Choroid plexus epithelial cell (primary cell): ENCODE measurements at places on chromosomes 6 and 20.
A peak's percentile ranks its signal among the peaks of the same experiment; 100 is the strongest.

GRCh38 chr6:68043122-68043398 is 592.0 kb upstream of the ADGRB3 start:
- no peak for DNase-seq

DNA sequence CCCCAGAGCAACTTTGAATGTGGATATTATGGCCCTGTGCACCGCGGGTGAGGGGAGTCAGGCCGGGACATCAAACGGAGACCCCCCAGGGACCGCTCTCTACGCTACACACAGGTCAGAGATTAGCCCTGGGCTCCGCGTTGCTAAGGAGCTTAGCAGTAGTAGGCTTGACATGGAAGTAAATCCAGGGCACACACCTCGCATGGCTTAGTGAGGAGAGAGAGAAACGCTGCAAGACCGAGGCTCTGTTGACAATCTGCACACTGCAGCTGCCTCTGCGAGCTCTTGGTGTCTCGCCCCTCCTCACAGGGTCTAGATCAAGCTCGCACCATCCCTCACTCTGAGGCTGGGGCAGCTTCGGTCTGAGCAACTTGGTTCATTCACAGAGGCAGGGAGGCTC is 116.1 kb upstream of the CDH4 start:
- no peak for DNase-seq

GRCh38 chr6:114042267-114043016 is 71.5 kb upstream of the HDAC2 start:
- no peak for DNase-seq

DNA sequence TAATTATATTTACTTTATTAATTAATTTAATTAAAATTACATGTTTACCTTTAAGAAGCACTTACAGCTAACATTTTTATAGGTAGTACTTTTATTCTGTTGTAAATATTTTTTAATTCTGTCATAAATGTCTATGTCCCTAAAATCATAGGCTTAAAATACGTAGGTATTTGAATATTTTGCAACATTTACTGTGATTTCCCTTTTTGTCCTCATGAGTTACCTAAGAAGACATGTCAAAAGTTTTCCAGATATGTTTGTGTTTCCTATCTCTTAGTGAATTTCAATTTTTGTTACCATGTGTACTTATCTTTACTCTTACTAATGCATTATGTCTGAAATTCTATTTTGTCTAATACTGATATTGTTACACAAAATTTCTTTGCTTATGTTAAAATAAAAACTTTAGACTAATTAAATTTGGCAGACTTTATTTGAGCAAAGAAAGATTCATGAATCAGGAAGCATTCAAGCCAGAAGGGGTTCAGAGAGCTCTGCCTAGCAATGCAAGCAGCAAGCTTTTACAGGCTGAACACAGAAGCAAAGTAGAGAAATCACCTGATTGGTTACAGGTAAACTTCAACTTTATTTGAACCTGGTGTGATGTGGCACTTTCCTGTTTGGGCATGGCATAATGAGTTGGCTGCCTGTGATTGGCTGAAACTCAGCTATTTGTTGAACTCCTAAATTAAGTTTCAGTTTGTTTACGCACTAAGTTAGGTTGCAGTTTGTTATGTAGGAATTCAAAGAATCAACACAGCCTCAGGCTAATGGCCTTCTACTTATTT is 123.2 kb upstream of the TMEM170B start:
- peak; percentile 38 for DNase-seq

- DNase-seq: no peak
Measured at GRCh38 chr20:23874747-23875146, 4.8 kb downstream of the CST5 start.

DNA sequence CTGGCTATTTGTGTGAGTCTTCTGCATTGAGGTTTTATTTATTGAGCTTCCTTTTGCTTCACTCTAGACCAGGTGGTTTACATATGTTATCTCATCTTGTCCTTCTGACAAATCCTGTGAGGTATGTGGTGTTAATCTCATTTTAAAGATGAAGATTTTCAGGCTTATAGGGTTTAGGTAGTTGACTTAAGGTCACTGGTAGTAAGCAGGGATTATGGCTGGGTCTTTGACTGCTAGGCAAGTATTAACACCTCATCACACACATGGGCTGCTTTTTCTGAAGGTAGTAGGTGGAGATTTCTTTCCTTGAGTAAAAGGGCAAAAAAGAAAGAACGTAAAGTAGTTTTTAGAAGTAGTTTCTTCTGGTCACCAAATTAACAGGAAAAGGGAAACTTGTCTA is 72.6 kb downstream of the CDKAL1 start:
- no peak for DNase-seq

DNA sequence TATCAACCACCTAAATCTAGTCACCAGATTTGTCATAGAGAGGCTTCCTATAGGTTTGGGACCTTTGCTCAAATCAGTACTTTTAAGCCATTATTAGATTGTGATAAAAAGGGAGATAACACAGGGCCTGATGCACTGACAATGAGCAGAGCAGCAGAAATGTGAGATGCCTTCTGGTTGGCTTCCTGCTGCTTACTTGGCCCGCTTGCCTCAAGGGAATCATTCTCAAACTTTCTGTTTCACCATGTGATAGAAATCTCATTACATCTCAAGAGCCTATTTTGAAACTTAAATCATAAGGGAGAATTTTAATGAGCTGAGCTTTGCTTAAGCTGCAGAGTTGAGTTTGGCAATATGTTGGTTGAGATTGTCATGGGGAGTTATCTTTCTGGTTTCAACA is 606.0 kb downstream of the DHX35 start:
- peak; percentile 9 for DNase-seq

DNA sequence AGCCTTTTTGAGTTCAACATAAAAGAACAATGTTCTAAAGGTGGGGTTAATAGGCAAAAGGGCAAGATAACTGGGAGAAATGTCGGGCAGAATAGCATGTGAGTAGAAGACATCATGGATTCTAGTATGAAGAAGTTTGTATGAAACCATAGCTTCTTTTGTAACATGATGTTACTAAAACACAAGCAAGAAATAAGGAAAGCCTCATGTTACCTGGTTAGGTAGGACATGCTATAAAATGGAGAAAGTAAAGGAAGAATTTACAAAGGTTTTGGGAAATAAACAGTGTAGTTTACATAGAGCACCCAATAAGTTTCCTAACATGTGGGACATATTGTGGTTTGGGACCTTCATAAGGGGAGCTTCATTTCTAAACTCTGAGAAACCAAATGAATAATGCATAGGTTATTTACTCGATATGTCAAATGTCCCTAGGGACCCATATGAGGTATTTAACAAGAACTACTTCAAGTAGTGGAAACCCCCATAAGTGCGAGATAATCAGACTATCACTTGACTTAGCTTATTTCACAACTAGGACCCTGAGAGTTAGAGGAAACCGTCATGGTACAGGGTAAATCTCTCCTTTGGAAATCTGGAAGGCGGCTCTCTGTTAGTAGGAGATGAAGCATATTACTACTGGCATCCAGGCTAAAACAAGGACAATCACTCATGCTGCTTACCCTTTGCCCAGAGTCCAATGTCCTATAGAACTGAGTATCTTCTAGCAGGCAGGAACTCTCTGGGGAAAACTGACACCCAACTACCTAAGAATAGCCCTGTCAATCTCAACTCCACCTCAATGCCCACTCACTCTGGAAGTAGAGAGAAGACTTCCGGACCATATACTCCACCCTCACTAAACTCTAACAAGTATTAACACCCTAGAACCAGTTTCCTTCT is 57.5 kb downstream of the ILRUN start:
- no peak for DNase-seq
